KBM-7 (cell line): ENCODE measurements at places on chromosomes 16 and 17.

GRCh38 chr17:70947636-70948565, 778.6 kb downstream of the KCNJ2 start:
- no peak for DNase-seq

DNA sequence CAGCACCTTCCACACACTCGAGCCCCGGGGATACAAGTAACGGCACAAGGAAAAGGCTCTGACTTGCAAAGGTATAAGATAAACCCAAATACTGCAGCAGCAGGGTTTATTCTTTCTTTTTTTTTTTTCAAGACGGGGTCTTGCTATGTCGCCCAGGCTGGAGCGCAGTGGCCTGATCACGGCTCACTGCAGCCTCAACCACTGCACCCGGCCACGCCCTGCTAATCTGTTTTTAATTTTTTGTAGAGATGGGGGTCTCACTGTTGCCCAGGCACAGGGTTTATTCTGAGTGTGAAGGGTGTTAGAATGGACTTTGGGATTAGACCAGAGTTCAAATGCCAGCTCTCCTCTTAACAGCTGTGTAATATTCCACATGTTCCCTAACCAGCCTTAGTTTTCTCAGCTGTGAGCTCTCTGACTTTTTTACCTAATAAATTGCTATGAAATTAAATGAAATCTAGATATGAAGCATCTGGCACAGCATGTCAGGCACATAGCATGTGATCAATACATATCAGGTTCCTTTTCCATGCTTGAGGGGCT, 62.3 kb upstream of the ADCY9 start:
- DNase-seq, result no peak

GRCh38 chr16:4081521-4082021, 34.7 kb downstream of the ADCY9 start:
- no peak for DNase-seq

DNA sequence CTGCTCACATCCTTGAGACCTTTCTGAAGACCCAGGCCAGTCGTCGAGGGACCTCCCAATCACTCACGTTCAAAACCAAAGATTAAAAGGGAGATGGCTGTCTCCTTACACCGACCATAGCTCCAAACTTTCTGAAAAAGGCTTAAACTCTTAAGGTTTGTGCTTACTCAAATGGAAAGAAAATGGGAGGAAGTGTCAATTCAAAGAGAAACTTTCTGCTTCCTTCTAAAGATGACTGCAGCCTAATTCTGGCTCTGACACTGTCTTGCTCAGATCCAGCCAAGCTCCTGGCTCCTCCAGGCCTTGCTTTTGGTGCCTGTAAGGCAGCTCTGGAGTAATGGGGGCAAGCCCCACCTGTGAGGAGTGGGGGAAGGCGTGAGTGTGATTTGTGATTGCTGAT, 54.9 kb upstream of the WSB1 start:
- DNase-seq, result no peak

- no peak for DNase-seq
These were observed 8.2 kb upstream of the MARCHF10 start for GRCh38 chr17:62816282-62816839.

- no peak for DNase-seq
These were observed 455.3 kb upstream of the MAF start for GRCh38 chr16:80055831-80056230.

DNA sequence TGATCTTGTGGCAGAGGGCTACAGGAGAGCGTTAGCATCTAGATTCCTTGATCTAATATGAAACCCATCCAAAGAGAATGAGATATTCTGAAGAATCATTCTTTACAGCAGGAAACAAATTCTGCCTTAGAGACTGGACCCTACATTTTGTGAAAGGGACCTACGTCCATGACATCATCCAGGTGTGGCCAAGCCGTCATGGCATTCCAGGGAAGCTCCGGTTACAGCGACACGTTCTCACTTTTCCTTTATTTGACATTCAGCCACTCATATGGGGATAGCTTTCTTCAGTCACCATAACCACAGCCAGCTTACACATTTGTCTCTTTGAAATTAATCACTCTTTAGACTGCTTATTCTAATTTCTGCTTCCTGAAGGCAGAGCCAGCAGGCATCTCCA, 408.1 kb downstream of the XYLT1 start:
- DNase-seq, result no peak

DNA sequence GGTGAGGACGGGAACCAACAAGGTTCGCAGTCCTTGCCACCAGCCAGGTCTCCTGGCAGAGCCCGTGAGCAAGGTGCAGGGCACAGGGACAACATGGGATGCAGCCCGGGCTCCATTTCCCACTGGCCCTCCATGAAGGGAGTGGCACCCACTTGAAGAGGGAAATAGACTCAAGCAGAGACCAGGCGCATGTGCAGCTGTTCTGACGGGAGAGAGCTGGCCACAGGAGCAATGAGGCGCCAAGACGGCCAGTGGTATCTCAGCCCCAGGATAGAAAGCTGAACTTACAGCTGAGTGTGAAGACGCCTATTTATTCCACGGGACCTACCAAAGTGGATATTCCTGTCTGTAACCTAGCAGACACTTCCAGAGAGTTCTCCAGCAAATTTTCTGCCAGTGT, 8.2 kb upstream of the FOXJ1 start:
- no peak for DNase-seq

GRCh38 chr16:7177875-7178274, 154.8 kb upstream of the RBFOX1 start:
- no peak for DNase-seq

- no peak for DNase-seq
These were observed 2.4 kb downstream of the CDT1 start for GRCh38 chr16:88805887-88806393.

GRCh38 chr17:46129302-46129701, 63.9 kb downstream of the KANSL1 start:
- no peak for DNase-seq

DNA sequence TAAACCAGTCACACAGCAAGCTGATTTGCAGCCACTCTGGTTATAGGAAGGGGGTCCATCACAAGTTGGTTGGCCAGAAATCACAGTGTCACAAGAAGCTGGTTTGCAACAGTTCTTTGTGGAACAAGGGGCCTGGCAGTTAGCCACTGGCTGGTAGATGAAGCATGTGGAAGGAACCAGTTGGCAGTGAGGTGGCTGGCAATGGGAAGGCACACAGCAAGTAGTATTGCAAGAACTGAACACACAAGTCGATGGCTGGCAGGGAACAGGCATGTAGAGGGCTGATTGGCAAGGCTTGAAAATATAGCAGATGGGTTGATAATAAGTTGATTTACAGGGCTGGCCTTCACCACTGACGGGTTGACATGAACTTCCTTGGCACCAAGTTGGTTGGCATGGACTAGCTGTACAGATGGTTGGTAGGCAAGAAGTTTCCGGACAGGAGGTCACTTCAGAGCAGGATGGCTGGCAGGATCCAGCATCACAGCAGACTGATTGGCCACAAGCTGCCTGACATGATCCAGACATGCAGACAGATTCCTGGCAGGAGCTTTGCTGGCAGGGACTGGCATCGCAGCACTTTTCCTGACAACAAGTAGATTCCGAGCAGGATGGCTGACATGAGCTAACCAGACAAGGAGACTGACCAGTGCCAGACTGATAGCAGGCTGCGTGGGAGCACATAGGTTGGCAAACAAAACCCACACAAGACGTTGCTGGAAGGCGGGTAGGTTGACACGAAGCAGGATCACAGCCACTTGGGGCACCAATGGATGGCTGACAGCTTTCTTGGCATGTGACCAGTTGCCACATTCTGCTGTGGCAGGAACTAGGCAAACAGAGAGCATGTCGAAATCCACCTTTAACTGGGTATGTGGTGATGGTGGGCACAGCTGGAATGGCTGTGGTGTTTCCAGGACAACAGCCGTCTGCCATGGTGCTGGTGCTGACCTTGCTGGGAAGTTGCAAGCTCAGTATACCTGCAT, at the start of gene KRTAP29-1:
Gene KRTAP29-1 (minus strand): TSS at position 936 of the 986 bp plus-strand sequence. CDS start 0 bp downstream, at position 936.
- no peak for DNase-seq

GRCh38 chr16:11796227-11797165, 562 bp downstream of the ZC3H7A start:
- no peak for DNase-seq

- DNase-seq, result no peak
These were observed 34.4 kb downstream of the HAPSTR1 start for GRCh38 chr16:9125658-9126505.

- DNase-seq, result peak; percentile 46
These were observed 741 bp downstream of the CYB5B start for GRCh38 chr16:69424935-69425784.

GRCh38 chr16:69929480-69929879, 21.7 kb upstream of the CLEC18A start:
- no peak for DNase-seq
